GOT3 (cell line): ENCODE measurements at places on chromosomes 7 and 10.

GRCh38 chr7:33418251-33418701 is 288.9 kb downstream of the BBS9 start:
- DNase-seq: no peak

DNA sequence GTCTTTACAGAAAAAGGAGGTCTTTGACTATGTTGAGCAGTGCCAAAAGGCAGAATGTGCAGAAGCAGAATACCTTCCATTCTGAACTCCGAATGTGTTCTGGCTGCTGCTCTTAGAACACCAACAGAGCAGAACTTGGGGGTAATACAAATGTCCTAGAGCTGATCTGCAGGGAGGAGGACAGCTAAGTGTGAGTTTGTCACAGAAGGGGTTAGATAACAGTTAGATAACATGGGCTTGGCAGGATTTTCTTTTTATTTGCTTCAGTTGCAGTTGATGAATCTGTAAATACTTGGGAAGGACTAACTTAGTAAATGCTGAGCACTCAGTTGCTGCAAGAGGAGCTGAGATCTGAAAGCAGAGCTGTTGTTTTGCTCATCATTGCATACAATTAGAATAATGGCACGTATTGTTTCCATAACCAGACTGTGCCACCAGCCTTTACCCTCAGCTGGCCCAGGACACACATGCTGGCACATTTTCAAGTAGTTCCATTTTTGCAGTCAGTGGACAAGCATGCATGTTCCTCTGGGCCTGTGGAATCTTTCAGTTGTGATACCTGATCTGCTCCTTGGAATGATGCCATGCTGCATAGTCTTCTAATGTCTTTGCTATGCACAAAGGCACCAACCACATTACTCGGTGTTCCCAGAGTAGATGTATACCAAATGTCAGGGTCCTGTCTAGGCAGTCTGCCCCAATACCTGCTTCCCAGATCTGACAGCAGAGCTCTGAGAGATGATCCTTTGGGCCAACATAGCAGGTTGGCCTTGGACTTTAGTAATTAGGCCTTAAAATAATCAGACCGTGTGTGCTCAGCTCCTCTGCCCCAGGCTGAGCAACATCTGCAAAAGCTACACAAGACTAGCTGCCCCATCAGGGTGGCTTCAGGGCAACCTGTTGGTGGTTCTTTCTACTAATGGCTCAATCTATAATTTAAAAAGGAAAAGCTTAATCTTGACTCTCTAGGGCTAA is 55.7 kb downstream of the GSDME start:
- no peak for DNase-seq

DNA sequence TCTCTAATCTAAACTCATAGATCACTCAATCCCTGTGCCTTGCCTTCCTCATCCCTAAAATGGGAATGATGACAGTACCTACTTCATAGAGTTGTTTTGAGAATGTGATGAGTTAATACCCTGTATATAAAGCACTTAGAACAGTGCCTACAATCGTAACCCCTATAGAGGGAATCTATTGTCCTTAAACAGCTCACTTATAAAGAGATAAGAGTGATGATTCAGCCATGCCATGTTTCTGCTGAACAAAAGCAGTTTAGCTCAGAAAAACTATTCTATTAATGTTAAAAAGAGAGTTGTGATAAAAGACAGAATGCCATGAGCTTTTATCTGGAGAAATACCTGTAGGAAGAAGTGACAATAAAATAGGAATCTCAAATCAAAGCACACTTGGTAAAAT is 63.6 kb downstream of the CUBN start:
- DNase-seq: no peak

DNA sequence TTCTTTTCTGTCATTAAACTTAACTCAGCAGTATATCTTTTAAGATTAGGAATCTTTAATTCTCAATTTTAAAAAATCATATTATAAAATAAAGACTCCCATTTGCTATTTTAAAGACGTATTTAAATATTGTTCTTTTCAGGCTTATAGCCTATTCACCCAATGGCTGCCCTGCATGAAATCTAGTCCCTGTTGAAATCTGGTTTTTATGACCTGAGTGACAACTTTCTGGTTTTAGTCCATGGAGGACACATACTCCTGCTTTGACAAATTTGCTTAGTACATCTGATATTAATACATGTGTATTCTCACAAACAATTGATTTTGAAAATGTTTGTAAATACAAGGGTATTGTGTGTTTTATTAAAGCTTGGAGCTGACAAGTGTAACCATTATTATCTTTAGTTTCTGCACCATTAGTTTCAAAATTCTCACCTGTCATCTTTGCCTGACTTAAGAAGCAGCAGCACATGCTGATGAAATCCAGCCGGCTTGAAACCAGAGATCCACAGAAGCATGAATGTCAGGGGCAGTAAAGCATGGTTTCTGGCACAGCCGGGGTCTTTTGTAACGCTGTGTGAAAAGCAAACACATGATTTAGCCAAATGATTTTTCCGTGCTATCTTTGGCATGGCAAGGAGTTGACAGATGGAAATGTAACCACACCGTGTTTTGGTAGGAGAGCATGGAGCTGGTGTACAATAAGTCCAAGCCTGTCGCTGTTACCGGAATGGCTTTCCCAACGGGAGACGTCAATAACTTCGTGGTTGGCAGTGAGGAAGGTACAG is 262.8 kb downstream of the DYNC1I1 start:
- DNase-seq: no peak

- DNase-seq: no peak
Observed at GRCh38 chr10:13928451-13928850, 341.7 kb downstream of the PRPF18 start.

DNA sequence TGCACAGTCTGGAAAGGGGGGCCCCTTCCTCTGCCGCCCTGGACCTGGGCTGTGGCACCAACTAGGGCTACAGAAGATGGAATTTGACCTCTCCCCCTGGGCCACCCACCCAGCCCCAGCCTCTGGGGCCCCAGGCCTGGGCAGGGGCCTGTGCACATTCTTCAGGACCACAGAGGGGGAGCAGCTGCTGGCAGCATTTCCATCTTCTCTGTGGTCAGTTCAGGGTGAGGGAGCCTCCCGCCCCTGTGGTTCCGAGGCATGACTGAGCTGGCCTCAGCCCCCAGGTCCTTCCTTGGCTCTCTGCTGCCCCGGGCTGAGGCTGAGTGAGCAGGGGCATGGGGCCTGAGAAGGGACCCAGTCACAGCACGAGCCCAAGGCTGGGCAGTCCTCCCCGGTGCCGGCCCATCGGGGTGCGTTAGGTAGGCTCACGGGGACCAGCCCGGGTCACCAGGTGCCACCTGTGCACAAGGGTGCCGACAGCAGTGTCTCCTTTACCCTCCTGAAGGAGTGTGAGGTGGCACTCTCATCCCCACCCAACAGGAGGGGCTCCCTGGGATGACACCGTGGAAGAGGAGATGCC is 63.2 kb downstream of the UNCX start:
- no peak for DNase-seq
